ENCODE measurements at places on chromosomes 5 and 9.

- DNase-seq = no peak
Measured at GRCh38 chr5:177389241-177390169, 5.3 kb downstream of the SLC34A1 start.

DNA sequence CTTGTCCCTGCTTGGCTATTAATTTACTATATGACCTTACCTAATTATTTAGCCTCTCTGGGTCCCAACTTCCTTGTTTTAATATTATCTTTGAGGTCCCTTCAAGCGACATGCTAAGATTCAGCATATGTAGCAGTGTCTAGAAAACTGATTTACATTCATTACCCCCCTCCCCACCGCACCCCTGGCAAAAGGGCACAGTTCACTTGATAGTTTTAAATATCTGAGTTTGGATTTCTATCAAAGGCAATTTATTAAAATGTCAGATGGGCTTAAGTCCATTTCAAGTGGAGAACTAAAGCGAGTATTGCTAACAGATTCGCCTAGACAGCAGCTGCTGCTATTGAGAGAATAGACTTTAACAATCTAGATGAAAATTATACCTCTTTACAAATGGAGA lies 3.9 kb downstream of the CEMIP2 start:
- no peak for DNase-seq

DNA sequence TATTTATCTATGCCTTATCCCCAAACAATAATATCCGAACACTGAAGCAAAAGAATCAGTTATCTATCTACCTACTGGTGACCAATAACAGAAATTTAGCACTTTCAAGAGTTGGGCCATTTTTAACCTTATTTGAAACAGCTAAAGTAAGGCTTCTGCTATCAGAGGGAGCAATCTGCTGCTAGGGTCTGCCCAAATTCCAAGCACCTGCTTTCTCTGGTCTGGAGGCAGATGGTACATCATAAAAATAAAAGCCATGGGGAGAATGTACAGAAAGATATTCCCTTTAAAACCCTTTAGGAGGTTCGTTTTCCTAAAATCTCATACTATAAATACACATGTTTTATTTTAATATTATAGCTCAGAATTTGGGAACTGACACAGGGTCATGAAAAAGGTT lies 37.7 kb upstream of the ARSB start:
- no peak for DNase-seq

DNA sequence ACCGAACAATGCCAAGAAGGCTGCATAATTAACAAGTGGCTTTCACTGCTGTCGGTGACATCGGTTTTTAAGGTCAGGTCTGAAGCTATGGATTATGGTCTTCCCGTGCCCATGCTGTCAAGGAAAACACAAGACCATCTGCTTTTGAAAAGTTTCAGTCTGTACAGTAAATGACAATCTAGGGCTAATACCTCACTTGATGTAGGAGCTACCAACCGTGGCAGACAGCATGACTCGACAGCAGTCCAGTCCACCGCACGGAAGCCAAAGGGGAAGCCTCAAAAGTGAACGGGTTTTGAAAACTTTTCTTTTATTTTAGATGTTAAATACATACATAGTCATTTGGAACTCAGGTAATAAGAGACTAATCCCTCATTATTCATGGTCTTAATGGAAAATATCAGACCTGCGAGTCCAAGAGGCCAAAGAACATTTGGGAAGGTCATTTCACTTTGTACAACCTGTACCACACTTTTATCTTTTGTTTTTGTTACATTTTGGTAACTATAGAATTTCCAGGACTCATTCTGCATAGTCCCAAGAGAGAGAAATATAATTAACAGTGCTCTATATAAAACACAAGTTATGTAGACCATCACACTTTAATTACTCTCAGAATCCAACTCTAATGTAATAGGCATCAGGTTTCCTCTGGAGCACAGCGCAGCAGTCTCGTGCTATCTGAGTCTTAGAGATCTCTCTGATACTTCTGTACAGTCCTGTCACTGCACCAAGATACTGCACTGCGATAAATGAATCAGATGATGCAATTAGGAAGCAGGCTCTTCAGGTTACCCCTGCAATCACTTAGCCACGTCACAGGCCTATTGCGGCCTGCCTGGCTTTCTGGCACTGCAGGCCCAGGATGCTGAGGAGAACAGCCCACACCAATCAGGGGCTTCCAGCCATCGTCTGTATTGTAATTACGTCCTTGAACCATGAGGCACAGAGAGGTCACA lies 184.9 kb downstream of the FANCC start:
- DNase-seq = no peak

DNA sequence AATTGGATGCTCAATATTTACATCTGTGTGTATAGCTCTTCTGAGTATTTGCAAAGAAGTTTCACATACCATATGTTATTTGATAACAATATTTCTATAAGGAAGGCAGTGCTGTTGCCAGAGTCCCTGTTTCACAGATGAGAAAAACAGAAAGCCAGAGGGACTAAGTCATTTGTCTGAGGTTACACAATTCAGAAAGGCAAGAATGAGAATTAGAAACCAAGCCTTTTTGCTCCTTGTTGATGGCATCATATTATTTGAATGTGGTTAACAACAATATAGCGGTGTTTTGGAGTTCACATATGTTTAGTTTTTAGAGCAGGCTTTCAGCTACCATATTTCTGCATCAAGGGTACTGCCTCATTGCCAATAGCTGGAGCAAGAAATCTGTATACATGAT lies 110.9 kb upstream of the PRLR start:
- DNase-seq = no peak

- DNase-seq = no peak
Measured at GRCh38 chr5:168658394-168658793, 79.2 kb upstream of the PANK3 start.

GRCh38 chr9:134403682-134404301 lies 77.5 kb downstream of the RXRA start:
- no peak for DNase-seq

All from pulmonary artery endothelial cell (primary cell).